ENCODE measurements at places on chromosomes 16 and 17.

- peak; percentile 74 for DNase-seq
These were observed 3.9 kb upstream of the SETD1A start for GRCh38 chr16:30953511-30954124.

GRCh38 chr16:57009643-57010170 is 20.4 kb downstream of the NLRC5 start:
- no peak for DNase-seq

- DNase-seq: no peak
These were observed 12.1 kb upstream of the ALDOA start for GRCh38 chr16:30053376-30054015.

DNA sequence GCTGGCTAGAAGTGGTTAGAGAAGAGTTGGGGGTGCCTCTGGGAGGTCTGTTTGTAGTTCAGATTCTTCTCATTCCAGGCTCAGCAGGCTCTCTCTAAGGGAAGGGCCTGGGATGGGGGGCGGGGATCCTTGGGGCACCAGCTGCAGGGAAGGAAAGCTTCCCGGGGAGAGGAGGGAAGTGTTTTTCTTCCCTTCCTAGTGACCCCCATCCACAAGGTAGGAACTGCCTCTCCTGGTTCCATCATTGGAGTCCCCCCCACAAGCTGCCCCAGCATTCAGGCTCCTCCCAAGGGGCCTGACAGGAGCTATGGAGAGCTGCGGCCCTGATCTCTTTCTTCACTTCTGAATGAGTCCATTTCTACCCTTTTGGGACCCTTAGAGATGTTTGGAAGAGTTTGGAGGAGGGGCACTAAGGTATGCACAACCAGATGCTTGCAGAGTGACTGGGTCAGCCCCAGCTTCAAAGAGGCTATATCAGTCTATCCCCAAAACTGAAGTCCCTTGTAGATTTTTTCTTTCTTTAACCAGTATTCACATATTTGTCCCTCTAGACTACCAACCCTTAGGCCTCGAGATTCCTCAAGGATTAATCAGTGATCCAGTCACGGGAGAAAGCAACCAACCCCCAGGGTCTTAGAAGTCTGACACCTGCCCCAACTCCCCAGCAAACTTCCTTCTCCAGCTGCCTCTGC is 13.9 kb upstream of the FZD2 start:
- no peak for DNase-seq

GRCh38 chr17:4854111-4854681 is 21.1 kb downstream of the MINK1 start:
- no peak for DNase-seq

DNA sequence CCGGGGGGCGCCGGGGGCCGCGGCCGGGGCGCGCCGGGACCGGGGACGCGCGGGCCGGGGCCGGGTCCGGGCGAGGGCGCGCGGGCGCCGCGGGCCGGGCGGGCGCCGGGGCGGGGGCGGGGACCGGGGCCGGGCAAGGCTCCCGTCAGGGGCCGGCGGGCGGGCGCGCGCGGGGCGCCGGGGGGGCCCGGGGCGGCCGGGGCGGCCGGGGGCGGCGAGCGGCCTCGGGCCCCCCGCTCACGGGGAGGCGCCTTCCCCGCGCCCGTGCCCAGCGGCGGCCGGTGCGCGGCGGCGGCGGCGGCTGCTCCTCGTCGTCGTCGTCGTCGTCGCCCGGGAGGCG is 563 bp downstream of the ZCCHC14 start:
- no peak for DNase-seq

DNA sequence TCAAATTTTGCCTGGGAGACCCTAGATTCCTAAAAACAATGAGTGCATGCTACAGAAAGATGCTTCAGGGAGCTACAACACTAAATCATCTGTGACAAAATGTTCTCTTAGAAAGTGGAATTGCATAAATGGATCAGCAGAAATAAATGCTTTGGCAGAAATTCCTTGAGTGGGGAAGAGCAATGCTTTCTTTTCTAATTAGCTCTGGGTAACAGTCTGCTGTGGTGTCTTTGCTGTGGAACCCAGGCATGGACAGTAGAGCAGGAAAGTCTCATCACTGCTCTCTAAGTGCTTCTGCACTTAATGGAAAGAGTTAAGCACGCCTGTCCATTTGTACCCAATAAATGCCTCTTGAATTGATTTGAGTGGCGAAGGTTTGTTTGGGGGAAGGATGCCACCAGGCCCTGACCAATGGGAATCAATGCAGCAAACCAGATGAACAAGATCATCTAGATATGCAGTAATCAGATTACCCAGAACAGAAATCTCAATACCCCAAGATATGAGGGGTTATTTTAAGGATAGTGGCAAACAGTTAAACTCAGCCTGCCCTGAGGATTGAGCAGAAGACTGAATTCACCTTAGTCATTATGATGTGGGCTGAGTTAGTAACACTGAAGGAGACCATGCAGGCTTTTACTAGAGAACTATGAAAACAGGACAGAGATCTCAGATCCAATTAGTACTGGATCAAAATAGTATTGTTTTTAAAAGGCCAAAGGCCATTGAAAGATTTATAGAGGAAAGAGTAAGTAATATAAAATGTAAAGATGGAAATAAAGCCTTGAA is 13.6 kb downstream of the HLF start:
- no peak for DNase-seq

- DNase-seq: peak; percentile 56
These were observed 40.7 kb upstream of the ANKFY1 start for GRCh38 chr17:4304417-4305027.

GRCh38 chr17:65519462-65519861 is 42.0 kb downstream of the AXIN2 start:
- DNase-seq: no peak

GRCh38 chr17:44608727-44609435 is 47.4 kb upstream of the MEIOC start:
- DNase-seq: no peak

GRCh38 chr17:78498848-78499247 is 78.3 kb downstream of the DNAH17 start:
- DNase-seq: no peak

GRCh38 chr16:54288030-54288834 is 1.6 kb upstream of the IRX3 start:
- DNase-seq: no peak

- DNase-seq: peak; percentile 46
These were observed 34.1 kb downstream of the TK2 start for GRCh38 chr16:66515596-66516508.
